ENCODE measurements at places on chromosomes 2 and 18.
A peak's percentile ranks its signal among the peaks of the same experiment; 100 is the strongest.

DNA sequence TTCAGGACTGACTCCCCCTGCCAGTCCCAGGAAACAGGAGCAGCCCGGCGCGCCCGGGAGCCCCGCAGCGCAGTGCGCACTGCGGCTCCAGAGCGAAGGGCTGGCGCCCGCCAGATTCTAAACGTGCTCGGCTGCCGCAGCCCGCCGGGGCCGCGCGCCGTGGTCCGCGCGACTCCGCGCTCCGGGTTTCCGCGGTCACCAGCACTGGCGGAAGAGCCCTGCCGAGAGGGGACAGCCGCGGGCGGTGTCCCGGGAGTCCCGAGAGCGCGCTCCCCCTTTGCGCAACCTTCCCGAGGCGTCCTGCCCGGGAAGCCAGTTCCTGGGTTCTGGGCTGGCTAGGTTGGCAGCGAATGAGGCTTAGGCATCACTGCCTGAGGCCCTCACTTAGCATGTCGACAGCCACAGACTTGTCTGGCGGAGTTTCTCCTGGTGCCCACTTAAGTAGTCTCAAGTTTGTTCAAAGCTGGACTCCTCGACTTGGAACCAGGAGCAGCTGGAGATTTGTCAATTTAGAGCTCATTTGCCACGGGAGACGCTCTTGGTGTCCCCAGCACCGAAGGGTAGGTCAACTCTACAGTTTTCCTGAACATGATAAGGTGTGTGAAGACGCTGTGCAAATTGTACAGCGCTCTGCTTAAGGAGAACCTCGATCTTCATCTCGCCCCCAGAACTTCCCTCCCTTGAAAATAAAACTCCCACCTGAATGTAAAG lies 1.5 kb upstream of the VSNL1 start:
- peak; percentile 77 for DNase-seq

GRCh38 chr2:10016802-10017258 lies 26.5 kb upstream of the KLF11 start:
- no peak for DNase-seq

GRCh38 chr2:96977631-96978195 lies 8.7 kb downstream of the FAM178B start:
- DNase-seq = no peak

DNA sequence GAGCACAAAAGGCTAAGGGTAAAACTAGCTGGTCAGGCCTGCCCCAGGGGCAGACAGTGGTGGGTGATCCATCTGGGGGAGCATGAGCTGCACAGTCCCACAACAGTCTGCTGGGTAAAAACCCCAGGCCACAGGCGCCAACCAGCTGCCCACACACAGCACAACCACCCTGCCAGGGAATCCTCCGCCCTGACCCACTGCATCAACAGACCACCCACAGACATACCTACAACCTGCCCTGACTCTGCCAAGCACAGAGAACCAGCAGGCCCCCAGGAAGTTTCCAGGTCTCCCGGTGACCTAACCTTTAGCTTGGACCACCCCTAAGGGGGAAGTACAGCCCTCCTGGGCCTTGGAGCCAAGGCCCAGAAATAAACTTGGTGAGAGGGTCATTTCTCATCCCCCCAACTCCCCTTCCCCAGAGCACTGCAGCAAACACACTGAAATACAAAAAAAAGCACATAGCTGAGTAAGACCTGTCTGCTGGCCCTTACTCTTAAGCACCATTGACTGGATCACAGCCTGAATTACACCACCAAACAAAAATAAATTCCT lies 118.3 kb upstream of the CAB39 start:
- DNase-seq = no peak

Measured in sigmoid colon (tissue), 7 donors.